MCF 10A (cell line): ENCODE measurements at places on chromosomes 1 and 21. TPM values are rescaled to one million over a fixed set of nuclear protein-coding genes. Genes with fewer than 3 reads are reported as not detected.

Gene CRYBG2
- total RNA-seq: 8.6 and 14.2 TPM in 2 replicates

Gene GJA5
- 0.28 TPM in 1 of 2 replicates, not detected in the other for total RNA-seq

Gene GFI1
- 0.27 TPM in 1 of 2 replicates, not detected in the other for total RNA-seq

Gene CR1L
- total RNA-seq: not detected in 2 replicates

Gene GBP4
- 0.05 TPM in 1 of 2 replicates, not detected in the other for total RNA-seq

Gene TMOD4
- 1.1 TPM in 1 of 2 replicates, not detected in the other for total RNA-seq

Gene TRIM45
- 1.6 and 2.9 TPM in 2 replicates for total RNA-seq

Gene FALEC
- total RNA-seq: not detected in 2 replicates

Gene LCE3E
- total RNA-seq: not detected in 2 replicates

DNA sequence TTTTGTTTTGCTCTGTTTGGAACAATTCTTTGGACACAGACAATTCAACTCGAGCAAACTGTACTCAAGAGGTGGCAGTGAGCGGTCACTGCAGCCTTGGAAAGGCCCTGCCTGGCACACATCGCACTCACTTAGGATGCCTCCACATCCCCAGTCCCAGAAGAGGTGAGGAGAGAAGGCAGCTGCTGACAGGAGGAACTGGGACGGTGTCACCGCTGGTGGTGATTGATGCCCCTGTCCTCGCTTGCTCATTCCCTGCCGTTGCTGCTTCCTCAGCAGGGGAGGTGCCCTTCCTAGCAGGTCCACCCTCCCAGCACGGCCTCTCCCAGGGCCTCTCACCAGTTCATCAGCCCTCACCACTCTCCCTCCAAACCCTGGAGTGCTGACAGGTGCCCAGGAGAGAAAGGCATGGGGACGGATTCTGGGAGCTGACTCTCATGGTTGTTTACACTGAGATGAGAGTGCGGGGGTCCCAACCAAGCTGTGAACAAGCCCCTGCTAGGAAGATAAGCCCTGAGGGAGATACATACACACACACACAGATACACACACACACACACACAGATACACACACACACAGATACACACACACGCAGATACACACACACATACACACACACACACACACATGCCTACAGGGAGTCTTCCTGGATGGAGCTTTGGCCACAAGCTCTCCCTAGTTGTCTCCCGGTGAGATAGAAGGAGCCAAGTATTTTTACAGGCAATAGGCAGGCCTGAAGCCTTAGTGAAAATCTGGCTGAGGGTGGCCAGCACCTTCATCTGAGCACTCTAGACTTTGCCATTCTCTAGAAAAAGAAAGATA, 101.1 kb downstream of the CDC7 start:
- H3K4me3 ChIP-seq: no peak overlapping the region
- H3K36me3 ChIP-seq: no peaks in the 10 kb centered on the region
- no peak for DNase-seq

DNA sequence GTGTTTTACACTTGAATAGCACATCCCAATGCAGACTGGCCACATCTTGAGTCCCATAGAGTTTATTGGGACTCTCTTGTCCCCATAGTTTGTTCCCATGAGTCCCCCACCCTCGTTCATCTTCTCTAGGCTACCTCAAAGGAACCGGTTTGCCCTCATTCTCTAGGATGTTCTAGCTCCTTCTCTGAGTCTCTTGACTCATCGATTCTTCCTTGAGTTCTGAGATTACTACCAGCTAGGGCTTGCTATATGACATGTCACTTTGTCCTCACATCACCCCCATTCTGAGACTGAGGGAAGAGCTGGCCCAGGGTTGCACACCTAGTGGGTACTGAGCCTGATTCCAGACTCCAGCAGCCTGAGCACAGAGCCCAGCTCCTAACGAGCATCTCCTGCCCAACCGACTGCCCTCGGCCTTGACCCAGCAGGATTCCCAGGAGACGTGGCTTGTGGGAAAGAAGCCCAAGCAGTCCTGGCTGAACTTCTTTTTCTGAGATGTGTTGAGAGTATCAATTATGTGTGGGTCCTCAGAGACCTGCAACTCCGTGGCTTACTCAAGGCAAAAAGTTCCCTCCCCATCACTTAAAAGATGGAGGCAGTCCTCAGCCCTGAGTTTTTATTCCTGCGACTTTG, 42.0 kb downstream of the TMEM51 start:
- no peaks in the 10 kb centered on the region for H3K27me3 ChIP-seq
- H3K27ac ChIP-seq: no peak overlapping the region
- no peaks in the 10 kb centered on the region for H3K36me3 ChIP-seq
- peaks cover 3% of the 10 kb centered on the region for H3K4me1 ChIP-seq

DNA sequence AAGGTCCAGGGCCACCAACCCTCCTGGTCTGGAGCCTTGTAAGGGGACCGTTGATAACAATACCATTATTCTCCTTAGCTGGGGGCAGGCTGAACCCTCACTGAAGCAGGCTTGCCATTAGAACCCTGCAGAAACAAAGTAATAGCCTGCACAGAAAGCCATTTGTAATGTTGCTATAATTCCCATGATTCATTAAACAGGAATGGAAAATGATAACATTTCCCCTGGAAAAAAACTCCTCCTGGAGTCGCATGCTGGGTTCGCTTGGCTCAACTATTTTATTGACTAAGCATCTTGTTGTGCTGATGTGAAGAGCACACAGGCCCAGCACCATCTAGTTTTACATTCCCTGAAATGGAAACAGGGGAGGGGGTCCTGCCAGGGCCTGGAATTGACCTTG, 155.6 kb upstream of the CSF3R start:
- H3K36me3 ChIP-seq: no peaks in the 10 kb centered on the region
- H3K4me3 ChIP-seq: no peak overlapping the region
- H3K27ac ChIP-seq: no peak overlapping the region
- H3K4me1 ChIP-seq: no peaks in the 10 kb centered on the region
- H3K27me3 ChIP-seq: peaks cover 20% of the 10 kb centered on the region

DNA sequence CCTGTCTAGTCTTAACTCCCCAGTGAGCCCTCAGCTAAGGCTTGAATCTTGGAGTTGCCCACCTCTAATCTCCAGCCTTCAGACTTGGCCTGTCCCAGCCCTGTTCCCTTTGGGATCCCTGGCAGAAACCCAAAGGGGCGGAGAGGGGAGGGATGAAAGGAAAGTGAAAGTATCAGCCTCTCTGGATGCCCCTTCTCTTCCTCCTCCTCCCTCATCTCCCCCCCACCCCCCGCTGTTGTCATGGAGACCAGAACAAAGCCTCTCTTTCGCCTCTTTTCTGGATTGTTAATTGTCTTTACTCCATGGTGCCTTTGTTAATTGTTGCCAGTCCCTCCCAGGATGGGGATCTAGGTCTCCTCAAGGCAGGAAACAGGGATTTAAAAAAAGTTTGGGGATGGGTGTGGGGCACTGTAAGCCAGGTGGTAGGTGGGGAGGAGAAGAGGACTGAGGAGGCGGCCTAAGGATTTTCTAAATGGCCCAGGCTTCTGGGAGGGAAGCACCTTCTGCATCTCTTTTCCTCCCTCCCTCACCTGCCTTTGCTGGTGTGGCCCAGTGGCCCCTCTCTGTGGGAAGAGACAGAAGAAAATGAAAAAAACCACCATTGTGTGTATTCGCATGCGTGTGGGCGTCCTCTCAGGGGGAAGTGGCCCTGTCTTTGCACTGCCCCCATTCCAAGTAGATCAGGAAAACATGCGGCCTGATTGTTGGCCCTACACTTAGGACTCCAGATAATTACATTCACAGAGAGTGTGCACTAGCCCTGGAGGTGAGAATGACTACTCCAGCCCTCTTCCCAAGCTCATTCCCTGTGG, 7.5 kb upstream of the SOX13 start:
- peak; percentile 60 for DNase-seq
- H3K27me3 ChIP-seq: no peaks in the 10 kb centered on the region
- H3K36me3 ChIP-seq: no peaks in the 10 kb centered on the region
- no peak overlapping the region for H3K27ac ChIP-seq
- no peaks in the 10 kb centered on the region for H3K4me1 ChIP-seq

DNA sequence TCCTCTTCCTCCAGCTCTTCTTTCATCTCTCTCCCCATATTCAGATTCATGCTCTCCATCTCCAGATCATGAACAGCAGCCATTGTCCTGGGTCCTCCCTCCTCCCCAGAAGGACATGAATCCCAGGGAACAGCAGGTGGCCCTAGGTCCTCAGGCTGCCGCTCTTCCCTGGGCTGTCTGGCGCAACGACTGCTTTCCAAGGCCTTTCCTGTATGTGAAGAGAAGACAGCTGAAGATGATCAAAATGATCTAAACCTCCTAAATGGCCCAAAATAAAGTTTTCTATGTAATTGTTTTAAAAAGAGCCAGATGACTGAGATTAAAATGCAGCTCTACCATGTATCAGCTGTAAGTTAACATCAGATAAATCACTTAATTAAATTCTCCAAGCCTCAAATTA, 22.5 kb downstream of the RHBDL2 start:
- no peaks in the 10 kb centered on the region for H3K27me3 ChIP-seq
- H3K27ac ChIP-seq: no peak overlapping the region
- no peaks in the 10 kb centered on the region for H3K36me3 ChIP-seq
- no peaks in the 10 kb centered on the region for H3K4me1 ChIP-seq
- no peak for DNase-seq
- no peak overlapping the region for H3K4me3 ChIP-seq

DNA sequence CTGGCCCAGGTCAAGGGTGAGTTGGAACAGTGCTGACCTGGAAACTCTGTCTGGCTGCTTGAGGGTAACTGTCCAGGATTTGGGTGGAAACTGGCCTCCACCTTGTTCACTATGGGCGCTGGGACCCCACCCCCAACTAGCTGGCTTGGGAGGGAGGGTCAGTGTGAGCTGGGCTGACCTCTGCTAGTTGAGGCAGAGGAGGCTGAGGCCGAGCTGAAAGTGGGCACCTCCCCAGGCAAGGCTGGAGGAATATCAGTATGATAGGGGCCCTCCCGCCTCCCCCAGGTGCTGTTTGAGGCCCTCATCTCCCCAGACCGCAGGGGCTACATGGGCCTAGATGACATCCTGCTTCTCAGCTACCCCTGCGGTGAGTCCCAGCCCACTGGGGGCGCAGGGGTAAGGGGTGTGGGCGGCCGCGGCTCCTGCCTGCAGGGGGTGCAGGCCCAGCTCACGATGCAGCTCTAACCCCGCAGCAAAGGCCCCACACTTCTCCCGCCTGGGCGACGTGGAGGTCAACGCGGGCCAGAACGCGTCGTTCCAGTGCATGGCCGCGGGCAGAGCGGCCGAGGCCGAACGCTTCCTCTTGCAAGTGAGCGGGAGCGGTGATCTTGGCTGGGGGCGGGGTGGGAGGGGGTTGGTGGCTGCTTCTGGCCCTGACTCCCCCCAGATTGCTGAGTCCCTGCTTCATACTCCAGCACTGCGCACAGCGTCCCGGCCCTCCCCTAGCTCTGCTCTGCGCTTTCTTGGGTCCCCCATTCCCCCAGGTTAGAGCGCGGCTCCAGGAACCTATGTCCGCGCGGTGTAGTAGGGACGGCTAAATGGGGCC, 22.9 kb downstream of the PTPRU start:
- no peaks in the 10 kb centered on the region for H3K27me3 ChIP-seq
- H3K4me1 ChIP-seq: peaks cover 15% of the 10 kb centered on the region
- no peak overlapping the region for H3K4me3 ChIP-seq
- H3K27ac ChIP-seq: no peak overlapping the region

DNA sequence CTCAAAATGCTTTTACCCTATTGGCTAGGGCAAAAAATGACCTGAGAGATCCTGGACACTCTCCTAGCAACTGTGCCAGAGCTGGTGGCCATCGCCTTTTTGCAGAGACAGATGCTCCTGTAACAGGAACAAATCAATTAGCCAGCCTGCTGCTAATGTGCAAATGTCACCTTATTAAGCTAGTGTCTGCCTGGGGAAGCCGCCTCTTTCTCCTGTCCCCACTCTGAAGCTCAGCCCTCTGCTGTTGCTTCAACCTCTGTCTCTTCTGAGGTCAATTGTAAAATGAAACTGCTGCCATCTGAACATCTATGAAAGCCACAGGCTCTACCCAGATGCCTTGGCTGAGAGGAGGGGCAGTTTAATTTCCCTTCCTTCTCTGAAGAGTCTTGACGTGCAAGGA, 85.5 kb upstream of the CACNA1E start:
- peaks cover 2% of the 10 kb centered on the region for H3K4me1 ChIP-seq
- no peaks in the 10 kb centered on the region for H3K36me3 ChIP-seq
- no peaks in the 10 kb centered on the region for H3K27me3 ChIP-seq
- DNase-seq: no peak

DNA sequence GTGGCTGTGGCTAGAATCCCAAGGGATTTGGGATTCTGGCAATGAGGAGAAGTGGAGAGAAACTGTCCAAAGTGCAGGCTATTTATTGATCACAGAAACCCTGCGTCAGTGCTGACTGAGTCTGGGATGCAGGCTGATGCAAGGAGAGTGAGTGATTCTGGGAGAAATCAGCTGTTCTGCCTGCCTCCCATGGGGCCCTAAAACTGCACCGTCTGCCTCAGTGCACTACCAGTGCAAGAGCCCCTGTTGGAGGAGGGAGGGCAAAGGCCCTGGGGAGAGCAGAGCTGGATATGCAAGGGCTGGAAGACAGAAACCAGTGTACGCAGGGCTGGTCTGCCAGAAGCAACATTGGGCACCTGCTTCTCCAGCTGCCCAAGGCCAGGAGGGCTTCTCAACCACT, 42.6 kb downstream of the C1orf198 start:
- peak overlapping the region; percentile 7 for H3K4me3 ChIP-seq
- no peak overlapping the region for H3K27ac ChIP-seq
- no peak for DNase-seq
- no peaks in the 10 kb centered on the region for H3K36me3 ChIP-seq
- H3K4me1 ChIP-seq: peaks cover 24% of the 10 kb centered on the region

GRCh38 chr1:98887507-98887906, 117.2 kb downstream of the PLPPR5 start:
- no peak overlapping the region for H3K4me3 ChIP-seq
- no peaks in the 10 kb centered on the region for H3K36me3 ChIP-seq
- H3K27ac ChIP-seq: no peak overlapping the region
- no peaks in the 10 kb centered on the region for H3K27me3 ChIP-seq

GRCh38 chr1:165581926-165582325, 38.1 kb downstream of the LRRC52 start:
- H3K4me1 ChIP-seq: peaks cover 6% of the 10 kb centered on the region
- H3K4me3 ChIP-seq: no peak overlapping the region
- H3K27me3 ChIP-seq: peaks cover 19% of the 10 kb centered on the region
- DNase-seq: no peak

DNA sequence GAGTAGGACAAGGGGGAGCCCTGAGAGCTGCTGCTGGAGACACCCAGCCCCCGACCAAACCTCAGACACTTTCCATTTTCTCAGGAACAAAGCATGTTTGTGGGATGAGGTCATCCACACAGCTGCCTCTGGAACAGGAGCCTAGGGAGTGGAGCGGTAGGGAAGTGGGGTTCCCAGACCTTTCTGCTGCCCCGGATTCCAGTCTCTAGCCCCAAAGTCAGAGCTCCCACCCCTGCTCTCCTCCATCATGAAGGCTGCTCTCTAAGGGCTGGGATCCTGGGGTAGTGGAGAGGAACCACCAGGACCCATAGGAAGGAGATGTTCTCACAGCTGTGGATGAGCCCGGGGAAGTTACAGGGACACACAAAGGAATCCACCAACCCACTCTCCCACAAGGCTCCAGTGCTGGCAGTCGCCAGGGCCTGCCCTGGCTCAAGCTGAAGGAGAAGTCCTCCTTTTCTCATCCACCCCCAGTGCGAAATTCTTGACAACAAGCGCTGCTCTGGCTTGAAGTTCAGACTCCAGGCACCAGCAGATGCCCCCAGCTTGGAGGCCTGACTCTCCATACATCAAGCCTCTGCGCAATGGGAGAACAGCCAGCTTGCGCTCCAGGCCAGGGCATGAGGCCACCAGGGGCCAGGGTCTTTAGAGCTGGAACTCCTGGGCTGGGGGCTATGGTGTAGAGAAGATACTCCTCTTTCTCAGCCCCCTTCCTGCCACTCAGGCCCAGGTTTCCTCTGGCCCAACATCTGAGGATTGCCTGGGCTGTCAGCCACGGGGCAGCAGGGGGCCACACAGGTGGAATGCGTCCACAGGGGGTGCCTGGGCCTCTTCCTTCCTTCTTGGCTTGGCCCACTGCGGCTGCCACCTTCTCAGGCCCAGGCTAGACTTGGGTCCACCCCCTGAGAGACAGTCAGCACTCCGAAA, 4.5 kb downstream of the FHL3 start:
- DNase-seq: peak; percentile 50
- peak overlapping the region; percentile 88 for H3K27ac ChIP-seq
- peak overlapping the region; percentile 33 for H3K4me3 ChIP-seq
- H3K36me3 ChIP-seq: peaks cover 23% of the 10 kb centered on the region
- peaks cover 44% of the 10 kb centered on the region for H3K4me1 ChIP-seq
